ENCODE measurements at places on chromosomes 4 and X.

- no peak for DNase-seq
These were observed 39.7 kb downstream of the ENPEP start for GRCh38 chr4:110515676-110516075.

DNA sequence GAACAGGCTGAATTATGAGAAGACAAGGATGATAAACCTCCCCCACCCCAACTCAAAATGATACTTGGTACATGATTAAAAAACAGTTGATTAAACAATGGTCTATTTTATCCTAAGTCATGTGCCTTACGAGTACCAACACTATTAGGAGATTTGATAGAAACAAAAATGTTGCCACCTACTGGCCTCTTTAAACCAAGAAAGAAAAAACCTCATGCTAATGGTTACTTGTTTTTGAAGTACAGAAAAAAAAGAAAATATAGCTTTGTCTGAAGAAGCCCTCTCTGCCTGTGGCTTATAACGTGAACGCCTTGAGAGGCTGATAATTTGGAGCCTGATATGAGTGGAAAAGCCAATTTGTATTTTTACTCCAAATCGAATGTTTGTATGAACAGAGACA is 538.2 kb downstream of the DMD start:
- DNase-seq, result no peak

GRCh38 chr4:149031399-149031798 is 589.2 kb upstream of the NR3C2 start:
- DNase-seq, result no peak

DNA sequence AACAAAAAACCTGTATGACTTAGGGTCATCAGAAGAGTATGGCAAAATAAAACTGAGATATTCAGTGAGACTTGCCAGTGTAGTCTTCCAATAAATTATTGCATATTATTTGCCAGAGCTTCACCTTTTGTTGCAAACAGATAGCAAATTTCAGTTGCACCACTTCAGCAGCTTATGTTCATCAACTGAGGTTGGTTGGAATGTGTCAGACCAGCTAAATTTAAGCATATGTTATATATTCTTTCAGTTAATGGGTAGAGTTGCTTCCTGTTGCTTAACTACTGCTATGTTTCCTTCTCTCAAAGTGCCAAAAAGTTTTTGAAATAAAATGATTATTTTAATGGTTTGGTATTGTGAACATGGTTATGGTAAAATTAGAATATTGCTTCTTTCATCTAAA is 61.5 kb downstream of the GALNT7 start:
- no peak for DNase-seq

DNA sequence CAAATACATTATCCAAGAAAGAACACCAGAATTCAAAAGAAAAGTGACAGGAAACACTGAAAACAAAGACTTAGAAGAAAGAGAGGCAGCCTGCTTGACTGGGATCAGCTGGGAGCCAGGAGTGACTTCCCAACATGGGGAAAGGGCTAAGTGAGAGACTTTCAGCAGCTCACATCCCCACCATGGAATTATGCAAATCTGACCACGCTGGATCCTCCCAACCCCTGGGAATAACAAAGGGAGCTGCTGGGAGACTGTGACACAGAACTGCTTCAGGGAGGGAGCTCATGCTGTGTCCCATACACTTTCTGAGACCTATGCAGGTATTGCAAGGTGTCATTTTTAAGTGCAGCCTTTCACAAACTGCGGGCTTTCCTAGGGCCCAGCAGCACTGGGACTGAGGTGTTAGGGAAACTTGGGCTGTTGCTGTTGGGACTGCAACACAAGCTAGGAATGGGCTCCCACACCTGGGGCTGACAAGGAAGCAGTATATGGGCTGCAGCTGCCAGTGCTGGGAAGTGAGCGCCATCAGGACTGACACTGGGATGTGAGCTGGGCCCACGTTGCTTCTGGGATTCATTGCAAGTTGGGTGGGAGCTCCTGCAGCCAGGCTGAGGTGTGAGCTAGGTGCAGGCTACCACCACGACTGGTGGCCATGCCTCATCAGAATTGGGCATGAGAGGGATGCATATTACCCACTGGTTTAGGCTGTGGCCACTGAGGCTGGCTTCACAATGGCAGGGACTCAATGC is 139.1 kb downstream of the KDR start:
- no peak for DNase-seq

DNA sequence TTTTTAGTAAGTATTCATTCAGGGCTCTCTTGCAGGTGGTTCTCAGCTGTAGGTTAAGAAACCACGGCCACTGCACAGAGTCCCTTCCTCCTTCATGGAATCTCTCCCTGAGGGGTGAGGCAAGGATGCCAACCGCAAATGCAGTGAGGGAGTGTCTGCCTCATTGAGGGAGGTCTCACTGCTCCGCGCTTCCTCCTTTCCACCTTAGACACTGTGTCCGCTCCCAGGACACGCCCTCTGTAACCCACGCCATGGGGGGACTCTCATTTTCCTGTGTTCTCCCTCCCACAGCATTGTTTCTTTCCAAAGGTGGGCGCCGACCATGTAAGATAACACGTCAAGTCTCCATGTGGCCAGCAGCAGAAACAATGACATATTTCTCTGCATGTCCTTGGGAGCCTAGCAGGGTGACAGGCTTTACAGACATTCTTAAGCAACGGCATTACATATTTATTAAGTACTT is 63.2 kb downstream of the SEPSECS start:
- no peak for DNase-seq

GRCh38 chr4:7938609-7939376 is 868 bp downstream of the AFAP1 start:
- no peak for DNase-seq

GRCh38 chr4:63937961-63938360 is 471.3 kb downstream of the TECRL start:
- DNase-seq, result no peak

DNA sequence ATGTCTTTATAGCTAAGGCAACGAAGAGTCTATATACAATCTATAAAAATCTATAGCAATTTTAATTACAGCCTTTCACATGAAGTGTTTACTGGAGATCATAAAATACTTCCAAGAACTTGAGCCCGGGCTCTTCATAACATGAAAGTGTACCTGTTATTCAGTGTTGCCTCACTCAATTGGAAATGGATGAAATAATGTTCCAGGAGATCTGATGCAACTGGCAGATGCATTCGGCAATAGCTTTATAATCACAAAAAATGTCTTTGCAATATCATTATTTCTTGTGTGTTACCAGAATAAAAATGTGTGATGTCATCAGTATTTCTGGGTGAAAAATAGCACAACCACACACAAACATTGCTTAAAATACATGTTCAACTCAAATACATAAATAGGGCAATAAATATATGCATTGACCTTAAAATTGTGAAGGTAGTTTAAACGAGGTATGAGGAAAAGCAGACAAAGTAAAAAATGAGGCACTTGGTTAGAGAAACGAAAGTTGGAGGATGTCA is 1266.8 kb upstream of the PCDH7 start:
- DNase-seq, result no peak

DNA sequence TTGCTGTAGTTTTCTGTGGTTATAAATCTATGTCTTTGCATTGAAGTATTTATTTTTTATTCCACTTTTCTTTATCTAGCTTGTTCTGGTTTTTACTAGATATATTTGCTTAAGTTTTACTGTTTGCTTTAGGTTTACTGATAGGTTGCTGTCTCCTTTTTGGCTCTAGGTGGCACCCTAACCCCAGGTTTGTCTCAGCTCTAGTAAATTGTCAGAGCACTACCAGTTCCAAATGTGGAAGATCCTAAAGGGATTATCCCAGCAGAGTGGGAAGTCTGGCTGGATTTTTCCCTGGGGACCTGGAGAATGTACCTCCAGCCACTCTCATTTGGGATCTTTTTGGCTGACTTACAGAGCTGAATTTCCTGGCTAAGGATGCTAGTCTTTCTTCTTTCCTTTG is 106.1 kb downstream of the PBDC1 start:
- no peak for DNase-seq

GRCh38 chrX:77786365-77786680 is 307 bp upstream of the ATRX start:
- DNase-seq, result no peak

DNA sequence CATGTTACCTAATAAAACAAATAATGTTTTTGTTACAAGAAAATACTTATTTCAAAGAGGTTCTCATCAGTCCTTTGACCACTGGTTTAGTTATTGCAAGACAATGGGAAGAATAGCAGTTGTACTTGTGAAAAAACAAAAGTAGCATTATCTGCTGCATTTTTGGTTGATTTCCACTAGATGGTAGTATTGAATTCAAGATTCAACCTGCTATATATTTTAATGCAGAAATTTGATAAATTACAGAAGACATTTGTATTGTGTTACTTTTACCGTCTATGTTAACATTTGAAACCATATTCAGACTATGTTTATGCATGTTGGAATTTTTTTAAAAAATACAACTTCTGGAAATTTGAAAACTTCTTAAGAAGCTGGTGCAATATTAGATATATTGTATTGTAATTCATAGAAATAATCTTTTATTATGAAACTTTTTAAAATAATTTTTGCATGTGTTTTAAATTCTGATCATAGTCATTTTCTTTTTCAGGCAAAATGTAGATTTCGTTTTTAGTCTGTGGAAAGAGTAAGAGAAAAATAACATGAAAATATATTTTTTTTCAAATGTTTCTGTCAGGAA is 56.4 kb downstream of the SPCS3 start:
- no peak for DNase-seq

DNA sequence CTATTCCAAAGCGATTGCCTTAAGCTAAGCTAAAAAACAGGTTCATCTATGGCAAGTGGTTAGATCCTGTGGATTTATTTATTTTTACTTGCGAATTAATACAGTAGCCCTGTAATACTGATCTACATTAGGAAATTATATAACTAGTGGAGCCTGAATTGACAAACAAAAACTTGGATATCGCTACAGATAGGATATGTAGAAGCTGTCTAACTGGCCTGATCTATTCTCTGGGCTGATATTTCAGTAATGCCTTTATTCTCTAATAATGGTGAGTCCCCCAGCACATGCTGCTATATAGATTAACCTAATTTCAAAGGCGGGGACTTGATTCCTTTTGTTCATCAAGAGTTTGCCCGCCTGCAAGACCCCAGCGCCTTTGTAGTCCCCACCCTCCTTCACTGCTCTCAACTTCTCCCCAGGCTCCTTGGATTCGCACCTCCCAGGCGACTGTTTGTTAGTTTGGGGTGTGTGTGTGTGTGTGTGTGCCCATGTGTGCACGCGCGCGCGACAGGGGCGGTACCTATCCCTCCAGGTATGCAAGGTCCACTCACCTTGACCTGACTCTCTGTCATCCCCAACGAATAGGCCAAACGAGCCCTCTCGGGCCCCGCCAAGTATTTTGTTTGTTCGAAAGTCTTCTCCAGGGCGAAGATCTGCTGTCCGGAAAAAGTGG is 3.8 kb downstream of the NKX6-1 start:
- no peak for DNase-seq

DNA sequence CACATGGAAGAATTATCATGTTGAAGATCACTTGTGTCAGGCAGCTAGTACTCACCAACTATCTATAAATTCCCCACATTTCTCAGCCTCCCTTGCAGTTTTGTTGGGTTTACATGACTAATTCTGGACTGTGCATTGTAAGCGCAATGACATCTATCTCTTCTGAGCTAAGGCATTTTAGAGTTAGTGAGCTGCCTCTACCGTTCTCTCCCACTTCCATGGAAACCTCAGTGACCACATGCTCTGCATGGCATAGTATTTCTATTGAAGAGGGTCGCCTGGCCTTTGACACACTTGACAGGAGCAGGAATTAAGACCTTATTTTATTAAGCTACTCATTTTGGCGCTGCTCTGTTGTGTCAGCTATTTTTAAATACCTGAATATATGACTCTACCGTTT is 67.5 kb upstream of the NPY2R start:
- no peak for DNase-seq

GRCh38 chr4:189162888-189163287 is 777.8 kb upstream of the FRG1 start:
- DNase-seq, result no peak

GRCh38 chr4:127606823-127607222 is 25.9 kb upstream of the INTU start:
- no peak for DNase-seq

- DNase-seq, result no peak
These were observed 56.3 kb downstream of the MSN start for GRCh38 chrX:65723706-65724105.

DNA sequence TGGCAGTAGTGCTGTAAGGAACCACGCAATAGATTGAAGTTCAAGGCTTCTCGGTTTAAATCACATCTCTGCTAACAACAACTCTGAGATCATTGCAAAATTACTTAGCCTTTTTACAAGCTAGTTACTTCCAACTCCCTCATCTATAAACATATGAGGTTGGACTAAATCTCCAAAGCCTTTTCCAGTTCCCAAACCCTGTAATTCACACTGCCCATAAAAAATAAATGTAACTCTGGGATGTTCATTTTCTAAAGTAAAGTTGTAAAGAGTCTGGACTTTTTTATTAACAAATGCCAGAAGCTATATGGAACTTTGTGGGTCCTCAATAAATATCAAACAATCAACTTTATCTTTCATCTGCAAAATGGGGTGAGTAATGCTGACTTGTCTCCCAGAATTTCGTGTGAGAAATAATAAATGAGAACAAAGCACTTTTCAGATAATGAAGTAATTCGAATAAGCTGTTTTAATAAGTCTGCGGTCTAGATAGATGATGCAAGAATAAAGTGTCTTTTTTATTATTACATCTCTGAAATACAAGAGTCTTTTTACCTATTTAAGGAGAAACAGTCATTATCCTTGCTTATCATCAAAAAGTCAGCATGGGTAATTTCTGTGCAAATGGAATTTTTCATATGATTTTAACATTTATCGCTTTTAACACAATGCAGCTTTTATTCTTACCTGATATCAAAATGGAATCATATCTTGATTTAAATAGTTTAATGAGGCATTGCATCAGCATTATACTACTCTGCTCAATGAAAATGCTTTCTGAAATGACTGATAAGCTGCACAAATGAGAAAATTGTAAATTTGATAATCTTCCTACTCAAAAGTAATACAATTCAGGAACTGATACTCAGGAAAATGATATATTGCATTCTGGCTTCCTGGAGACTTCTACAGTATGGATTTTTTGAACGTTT is 252.6 kb downstream of the BANK1 start:
- no peak for DNase-seq

- DNase-seq, result no peak
These were observed 149.9 kb upstream of the PAQR3 start for GRCh38 chr4:79088946-79089691.

DNA sequence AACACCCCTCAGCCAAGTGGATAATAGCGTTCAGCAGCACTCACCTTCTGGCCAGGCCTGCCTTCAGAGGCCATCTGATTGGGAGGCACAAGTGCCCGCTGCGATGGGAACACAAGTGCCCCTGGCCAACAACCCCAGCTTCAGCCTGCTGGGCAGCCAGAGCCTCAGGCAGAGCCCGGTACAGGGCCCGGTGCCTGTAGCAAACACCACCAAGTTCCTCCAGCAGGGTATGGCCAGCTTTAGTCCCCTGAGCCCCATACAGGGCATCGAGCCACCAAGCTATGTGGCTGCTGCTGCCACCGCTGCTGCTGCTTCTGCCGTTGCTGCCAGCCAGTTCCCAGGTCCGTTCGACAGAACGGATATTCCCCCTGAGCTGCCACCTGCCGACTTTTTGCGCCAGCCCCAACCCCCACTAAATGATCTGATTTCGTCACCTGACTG is 55.9 kb upstream of the MTM1 start:
- DNase-seq, result no peak
